ENCODE measurements at places on chromosomes 2 and 18.

GRCh38 chr2:84429328-84429727 lies 29.8 kb downstream of the SUCLG1 start:
- no peak for DNase-seq

DNA sequence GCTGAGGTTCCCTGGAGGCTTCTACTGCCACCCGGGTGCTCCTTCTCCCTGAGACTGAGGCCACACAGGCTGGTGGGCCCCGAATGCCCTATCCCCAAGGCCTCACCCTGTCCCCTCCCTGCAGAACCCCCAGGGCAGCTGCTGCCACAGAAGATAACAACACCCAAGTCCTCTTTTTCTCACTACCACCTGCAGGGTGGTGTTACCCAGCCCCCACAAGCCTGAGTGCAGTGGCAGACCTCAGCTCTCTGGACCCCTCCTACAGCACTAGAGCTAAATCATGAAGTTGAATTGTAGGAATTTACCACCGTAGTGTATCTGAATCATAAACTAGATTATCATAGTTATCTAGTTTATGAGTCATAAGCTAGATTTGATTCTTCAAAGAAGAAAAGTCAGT lies 7.3 kb upstream of the CENPA start:
- DNase-seq = no peak

DNA sequence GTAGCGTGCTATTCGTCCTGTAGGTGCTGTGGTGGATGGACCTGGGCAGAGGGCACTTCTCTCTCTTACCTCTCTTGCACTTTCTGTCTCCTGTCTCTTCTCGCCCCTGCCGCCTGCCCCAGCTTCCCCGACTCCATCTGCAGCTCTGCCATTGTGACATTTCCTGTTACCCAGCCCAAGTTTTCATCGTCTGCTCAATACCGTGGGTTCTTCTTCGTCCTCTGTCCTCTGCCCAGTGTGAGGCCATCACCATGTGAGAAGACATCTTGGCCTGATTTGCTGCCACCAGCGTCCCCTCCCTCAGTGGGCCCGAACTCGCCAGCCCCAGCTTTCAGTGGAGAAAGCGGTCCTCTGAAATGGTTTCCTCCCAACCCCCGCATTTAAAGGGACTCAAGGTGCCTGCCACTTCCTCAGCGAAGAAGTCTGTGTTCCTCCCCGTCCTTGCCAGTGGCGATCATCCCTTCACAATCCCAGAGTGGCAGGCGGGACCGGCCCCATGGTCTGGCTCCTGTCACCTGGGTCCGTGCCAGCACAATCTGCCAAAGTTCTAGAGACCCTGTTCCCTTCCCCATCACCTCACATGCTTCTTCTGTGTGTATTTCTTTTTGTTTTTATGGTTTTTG lies 18.0 kb downstream of the TGOLN2 start:
- DNase-seq = peak; percentile 37

DNA sequence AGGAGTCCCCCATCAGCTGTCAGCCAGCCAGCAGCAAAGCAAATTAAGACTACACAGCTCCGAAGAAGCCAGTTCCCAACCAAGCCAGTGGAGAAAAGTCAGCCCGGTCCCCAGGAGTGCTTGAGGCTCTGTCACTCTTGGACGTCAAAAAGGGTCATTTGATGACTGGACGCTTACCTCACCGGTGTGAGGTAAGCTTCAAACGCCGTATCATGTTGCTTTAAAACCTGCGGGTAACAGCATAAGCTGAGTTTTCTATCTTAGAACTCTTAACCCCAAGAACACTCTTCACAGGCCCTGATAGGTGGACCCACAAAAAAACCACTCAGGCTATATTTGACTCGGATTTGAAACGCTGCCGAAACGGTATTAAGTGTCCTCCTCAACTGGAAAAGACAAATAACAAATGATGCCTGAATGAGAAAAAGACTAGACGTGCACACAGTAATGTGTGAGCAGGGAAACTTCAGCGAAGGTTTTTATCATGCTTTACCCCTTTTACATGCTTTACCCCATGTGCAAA lies 682 bp upstream of the LNPK start:
- DNase-seq = peak; percentile 15

GRCh38 chr2:34004936-34005335 lies 405.8 kb upstream of the FAM98A start:
- no peak for DNase-seq

DNA sequence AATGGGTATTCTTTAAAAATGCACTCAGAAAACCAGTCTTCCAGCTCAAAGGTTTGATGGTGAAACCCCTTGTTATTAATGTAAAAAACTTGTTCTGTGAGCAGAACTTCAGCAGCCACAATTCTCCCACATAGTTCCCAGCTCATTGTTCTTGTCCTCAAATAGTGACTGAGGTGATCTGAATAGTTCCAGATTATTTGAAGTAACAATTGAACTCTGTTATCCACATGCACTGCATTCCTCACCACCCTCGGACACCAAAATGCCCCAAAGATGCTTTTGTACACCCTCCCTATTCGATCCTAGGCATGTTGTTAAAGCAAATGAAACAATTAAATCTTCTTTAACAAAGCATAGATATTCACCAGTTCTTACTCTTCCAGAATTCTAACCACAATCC lies 2186.8 kb upstream of the CELF4 start:
- DNase-seq = no peak

GRCh38 chr18:12304351-12305210 lies 3.5 kb upstream of the TUBB6 start:
- DNase-seq = no peak

DNA sequence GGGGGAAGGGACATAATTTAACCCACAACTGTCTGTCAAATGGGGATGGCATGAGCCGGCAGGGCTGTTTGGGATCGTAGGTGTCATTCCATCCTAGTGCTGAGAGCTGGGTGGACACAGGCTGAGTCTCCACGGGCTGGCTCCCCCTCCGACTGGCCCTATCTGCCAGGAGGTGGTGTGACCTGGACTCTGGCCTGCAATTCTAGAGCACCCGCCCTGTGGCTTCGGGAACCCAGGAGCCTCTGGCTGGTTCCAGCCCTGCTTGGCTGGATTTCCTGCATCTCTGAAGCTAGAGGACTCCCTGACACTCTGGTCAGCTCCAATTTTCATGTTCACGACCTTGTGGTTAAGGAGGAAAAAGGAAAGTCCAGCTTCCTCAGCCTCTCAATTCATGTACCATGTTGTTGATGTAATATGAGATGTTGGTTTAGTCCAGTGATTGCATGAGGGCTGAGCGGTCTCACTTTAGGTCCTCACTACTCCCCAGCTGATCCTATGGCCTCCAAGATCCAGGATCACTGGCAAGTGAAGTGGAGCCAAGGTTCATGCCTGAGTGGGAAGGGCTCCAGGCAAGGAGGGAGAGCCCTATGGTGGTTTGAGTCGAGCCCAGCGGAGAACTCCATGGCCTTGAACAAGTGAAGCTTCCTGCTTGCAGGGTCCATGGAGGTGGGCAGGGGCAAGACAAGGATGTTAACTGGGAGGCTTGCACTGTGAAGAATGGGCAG lies 169.1 kb downstream of the NDUFA10 start:
- no peak for DNase-seq

- DNase-seq = peak; percentile 26
Observed at GRCh38 chr2:207223051-207223450, 57.3 kb upstream of the KLF7 start.

- DNase-seq = no peak
Observed at GRCh38 chr2:60216452-60216995, 336.9 kb downstream of the BCL11A start.

DNA sequence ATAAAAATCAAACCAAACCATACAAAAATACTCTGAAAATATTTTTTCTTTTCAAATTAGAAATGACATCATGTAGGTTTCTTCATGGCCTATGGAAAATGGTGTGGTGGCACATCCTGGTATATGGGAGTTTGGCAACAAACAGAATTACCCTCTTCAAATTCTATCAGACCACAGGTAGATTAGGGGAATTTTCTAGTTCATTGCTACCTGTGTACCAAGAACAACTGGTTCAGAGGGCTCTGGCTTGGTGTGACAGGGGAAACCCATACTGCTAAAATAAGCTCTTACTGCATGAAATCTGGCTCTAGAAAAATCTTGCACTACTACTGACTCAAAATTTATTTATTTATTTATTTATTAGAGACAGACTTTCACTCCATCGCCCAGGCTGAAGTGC lies 63.4 kb upstream of the PELI1 start:
- DNase-seq = no peak

DNA sequence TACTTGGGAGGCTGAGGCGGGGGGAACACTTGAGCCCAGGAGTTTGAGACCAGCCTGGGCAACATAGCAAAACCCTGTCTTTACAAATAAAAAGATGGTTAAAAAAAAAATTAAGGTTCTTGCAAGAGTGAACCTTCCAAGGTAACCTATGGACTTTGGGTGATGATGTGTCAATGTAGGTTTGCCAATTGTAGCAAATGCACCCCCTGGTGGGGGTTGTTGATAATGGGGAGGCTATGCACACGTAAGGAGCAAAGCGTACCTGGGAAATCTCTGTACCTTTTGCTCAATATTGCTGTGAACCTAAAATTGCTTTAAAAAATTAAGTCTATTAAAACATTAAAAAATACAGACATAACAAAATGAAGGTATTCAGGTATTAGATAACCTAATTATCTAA lies 70.4 kb downstream of the CWC22 start:
- no peak for DNase-seq

GRCh38 chr2:37885329-37885993 lies 39.6 kb upstream of the RMDN2 start:
- DNase-seq = no peak

- no peak for DNase-seq
Observed at GRCh38 chr18:44066541-44066940, 614.1 kb upstream of the SETBP1 start.

- peak; percentile 72 for DNase-seq
Observed at GRCh38 chr2:239231231-239232194, 169.3 kb downstream of the HDAC4 start.

- no peak for DNase-seq
Observed at GRCh38 chr18:7452331-7452730, 114.8 kb upstream of the PTPRM start.
